ENCODE measurements at places on chromosomes 6 and 20. TPM values are rescaled to one million over a fixed set of nuclear protein-coding genes. Genes with fewer than 3 reads are reported as not detected.

DNA sequence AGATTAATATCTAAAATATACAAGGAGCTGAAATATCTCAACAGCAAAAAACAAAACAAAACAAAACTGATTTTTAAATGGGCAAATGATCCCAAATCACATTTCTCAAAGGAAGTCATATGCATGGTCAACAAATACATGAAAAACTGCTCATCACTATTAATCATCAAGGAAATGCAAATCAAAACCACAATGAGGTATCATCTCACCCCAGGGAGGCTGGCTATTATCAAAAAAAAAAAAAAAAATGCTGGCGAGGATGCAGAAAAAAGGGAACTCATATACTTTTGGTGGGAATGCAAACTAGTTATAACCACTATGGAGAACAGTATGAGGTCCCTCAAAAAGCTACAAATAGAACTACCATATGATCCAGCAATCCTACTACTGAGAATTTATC, 34.6 kb downstream of the REPS1 start:
- DNase-seq = no peak

DNA sequence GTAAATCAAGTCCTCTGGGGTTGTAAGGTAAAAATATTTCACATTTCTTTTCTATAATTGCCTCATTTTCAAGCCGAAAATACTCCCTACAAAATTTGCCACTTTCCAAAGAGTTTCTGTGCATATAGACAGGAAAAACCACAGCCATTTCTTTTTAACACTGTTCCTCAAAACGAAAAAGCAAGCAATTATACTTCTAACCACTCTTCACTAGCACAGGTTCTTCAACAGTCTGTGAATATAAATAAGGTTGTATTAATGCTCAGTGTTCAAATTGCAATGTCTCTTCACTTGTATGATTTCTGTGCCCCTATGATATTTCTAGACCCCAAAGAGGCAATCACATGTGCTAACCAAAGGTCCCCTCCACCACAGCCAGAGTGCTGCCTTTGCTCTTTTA, 206.0 kb downstream of the SIM1 start:
- no peak for DNase-seq

DNA sequence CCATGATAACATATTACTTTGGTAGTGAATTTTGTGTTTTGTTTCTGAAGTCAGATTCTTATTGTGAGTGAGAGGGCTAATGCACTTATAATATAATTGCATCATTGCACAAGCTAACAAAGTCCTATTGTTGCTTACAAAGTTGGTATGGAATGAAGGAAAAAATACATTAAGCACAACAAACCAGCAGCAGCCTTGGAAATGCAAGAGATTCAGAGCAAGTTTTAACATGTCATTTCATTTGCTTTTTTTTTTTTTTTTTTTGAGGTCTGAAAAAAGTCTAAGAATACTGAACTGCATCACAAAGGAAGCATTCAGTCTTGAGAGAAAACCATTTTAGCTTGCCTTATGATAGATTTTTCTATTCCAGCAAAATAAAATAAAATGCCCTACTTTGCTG, 57.6 kb downstream of the PLCB4 start:
- no peak for DNase-seq

DNA sequence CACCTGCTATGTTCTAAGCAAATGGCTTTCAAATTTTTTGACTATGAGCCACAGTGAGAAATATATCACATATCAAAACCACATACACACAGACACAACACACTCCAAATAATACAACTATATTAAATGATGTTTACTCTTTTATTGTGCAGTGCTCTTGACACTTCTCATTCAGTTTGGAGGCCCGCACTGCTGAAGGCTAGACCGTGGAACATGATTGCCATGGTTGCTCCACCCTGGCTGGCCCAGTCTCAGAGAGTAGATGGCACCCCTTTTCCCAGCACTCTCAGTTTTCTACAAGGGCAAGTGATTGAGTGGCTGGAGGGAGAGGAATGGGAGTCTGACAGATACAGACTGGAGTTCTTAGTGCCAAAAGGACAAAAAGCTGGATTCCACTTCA, 86.9 kb downstream of the SH3BGRL2 start:
- DNase-seq = no peak

- peak; percentile 50 for DNase-seq
Observed at GRCh38 chr6:14211562-14211942, 94.0 kb downstream of the CD83 start.

DNA sequence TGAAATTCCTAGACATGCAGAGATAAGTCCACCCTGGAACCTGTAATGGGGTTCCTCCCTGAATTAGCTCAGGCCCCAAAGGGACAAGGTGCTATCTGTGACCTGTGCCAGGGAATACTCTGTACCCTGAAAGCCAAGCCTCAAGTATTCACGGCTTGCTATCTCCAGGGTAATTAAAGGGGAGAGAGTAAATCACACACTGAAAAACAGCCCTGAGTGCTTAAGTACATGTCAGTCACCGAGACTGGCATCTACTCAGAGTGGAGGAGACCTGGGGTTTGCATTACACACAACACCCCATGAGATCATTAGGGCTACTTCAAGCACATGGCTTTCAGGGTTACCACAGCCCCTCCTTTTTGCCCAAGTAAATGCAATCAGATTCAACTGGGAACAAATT, 188.1 kb downstream of the CD83 start:
- DNase-seq = no peak

GRCh38 chr20:13262671-13263360, 41.7 kb downstream of the ISM1 start:
- no peak for DNase-seq

DNA sequence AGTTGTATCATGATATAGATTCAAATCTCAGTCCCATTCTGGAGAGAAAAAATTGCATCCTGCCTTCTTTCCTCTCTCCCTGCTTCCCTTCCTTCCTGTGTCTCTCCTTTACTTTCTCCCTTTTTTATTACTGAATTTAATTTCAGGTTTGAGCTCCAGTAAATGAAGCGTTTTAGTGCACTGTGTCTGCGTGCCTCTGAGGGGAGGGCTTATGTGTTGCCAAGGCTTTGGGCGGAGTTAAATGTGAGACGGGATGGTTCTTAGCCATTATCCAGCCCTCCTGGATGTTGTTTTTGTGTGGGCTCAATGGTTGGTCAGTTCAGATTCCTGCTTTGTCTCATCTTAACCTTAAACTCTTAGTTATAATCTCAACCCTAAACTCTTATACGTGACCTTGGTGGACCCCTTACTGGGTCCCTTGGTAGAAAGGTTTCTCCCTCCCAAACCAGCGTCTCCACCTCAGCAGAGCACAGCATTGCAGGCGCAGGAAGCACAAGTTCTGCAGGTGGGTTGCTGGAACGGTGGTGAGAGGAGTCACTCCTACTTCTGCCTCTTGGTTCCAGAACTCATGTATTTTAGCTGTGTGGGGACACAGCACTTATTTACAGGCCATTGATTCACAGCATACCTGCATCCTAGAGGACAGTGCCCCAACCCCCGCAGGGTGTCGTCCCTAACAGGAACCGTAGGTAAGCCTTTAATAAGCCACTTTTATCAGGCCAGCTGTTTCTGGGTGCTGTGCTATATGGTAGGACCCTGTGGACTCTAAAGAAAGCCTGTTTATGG, 68.5 kb downstream of the DNAH8 start:
- no peak for DNase-seq

GRCh38 chr6:6494677-6495076, 93.8 kb upstream of the LY86 start:
- no peak for DNase-seq

- DNase-seq = no peak
Observed at GRCh38 chr6:83031689-83032088, 34.0 kb downstream of the UBE3D start.

GRCh38 chr6:112118034-112118433, 30.6 kb downstream of the FAM229B start:
- DNase-seq = no peak

GRCh38 chr6:52263709-52264540, 19.6 kb upstream of the IL17F start:
- no peak for DNase-seq

GRCh38 chr6:100426241-100426640, 38.5 kb downstream of the SIM1 start:
- DNase-seq = no peak

DNA sequence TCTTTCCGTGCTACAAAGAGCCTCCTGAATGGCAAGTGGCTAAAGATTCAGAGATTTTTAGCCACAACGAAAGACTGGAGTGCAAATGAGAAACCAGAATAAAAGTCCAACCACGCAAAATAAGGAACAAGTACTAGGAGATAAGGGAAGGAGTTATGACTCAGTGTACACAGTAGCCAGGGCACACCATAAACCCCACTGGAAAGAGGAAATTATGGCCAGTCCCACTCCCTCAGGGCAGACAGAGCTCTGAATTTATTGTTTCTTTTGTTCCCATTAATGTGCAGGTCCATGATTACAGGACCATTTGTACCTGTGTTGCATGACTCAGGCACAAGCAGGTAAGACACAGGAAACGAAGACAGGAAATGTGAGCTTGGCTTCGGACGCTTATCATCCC, 150.3 kb upstream of the PREP start:
- DNase-seq = no peak

- DNase-seq = no peak
Observed at GRCh38 chr20:17935186-17935585, 33.4 kb downstream of the SNX5 start.

DNA sequence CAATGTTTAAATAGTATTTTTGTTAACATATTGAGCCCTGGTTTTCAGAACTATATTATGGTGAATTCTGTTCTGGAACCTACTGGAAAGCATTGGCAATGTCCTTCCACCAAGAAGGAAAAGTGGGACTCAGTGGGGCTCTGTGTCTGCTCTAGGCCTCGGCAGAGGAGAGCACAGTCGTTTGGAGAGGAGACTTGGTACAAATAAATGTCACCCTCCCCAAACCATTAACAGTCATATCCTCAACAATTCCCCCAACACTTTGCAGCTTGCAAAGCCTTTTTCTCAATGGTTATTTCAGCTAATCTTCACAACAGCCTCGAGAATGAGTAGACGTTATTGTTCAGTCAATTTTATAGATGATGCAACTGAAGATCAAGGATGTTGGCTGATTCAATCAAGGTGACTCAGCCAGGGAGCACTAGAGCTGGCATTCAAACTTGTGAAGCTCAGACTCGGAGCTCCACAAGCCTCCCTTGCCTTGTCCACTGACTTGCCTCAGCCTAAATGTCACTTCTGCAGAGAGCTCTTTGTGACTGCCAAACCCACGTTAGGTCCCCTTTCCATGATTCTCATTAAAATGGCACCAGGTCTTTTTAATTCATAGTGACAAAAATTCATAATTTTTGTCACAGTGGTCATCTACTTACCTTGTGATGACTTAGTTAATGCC, 60.6 kb downstream of the TOX2 start:
- DNase-seq = no peak

- no peak for DNase-seq
Observed at GRCh38 chr6:72552938-72553337, 68.9 kb upstream of the KCNQ5 start.

DNA sequence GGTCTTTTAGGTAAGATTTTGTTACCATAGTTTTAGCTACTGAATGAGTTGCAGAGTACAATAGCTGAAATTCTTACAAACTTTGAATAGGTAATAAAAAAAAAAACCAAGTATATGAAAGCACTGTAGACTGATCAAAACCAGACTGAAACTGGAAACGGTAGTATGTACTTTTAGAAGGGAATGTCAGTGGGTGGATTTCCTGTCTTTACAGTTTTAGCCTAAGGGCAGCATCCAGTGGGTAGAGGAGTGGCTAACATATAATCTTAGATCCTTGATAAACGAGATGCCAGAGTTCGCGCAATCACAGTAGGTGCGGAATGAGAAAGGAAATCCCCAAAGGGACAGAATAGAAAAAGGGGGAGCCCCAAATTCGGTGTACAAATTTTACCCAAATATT, 385.9 kb upstream of the RUNX2 start:
- no peak for DNase-seq

DNA sequence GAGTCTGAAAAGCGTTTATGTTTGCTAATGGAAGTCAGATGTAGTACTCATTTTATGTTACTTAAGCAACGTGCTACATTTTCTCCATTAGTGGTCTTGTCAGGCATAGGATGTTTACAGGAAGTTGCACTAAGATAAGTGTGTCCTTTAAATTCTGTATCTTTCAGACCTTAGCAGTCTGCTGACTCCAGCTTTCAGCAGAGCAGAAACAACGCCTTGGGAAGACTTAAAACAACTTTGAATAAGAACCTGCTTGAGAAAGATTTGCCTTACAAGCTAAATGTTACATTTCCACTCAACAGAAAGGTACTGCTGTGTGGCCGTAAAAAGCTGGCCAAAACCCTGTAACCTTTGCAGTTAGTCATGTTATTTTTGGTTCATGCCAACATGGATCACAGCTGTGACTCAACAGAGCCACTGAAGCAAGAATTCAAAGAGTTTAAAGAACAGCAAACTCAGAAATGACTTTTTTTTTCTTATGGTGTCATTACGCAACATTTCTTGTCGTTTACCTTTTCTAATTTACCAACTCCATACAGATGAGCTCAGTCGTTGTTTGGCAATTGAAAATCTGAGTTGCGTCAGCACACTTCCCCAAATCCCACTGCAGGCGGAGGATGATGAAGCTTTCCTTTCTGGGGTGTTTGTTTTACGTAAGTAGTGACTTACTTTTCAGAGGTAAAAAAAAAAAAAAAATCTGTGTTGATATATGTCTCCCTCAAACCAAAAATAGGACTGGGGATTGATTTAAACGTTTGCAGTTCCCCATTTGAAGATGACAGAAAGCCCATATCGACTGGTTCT, 27.9 kb upstream of the BMP6 start:
- DNase-seq = no peak

- no peak for DNase-seq
Observed at GRCh38 chr6:133814238-133814637, 74.7 kb upstream of the TCF21 start.

CGA gene
- polyA plus RNA-seq = not detected

CTSA gene
- 121 TPM for polyA plus RNA-seq

PSORS1C1 gene
- not detected for polyA plus RNA-seq

SLC32A1 gene
- 1.3 TPM for polyA plus RNA-seq

CHMP4B gene
- polyA plus RNA-seq = 111 TPM

ZSCAN16 gene
- polyA plus RNA-seq = 6.5 TPM

BHLHE23 gene
- polyA plus RNA-seq = not detected

FNDC1 gene
- 5.7 TPM for polyA plus RNA-seq
